ENCODE measurements at places on chromosomes 12 and 14. TPM values are rescaled to one million over a fixed set of nuclear protein-coding genes. Genes with fewer than 3 reads are reported as not detected.

DNA sequence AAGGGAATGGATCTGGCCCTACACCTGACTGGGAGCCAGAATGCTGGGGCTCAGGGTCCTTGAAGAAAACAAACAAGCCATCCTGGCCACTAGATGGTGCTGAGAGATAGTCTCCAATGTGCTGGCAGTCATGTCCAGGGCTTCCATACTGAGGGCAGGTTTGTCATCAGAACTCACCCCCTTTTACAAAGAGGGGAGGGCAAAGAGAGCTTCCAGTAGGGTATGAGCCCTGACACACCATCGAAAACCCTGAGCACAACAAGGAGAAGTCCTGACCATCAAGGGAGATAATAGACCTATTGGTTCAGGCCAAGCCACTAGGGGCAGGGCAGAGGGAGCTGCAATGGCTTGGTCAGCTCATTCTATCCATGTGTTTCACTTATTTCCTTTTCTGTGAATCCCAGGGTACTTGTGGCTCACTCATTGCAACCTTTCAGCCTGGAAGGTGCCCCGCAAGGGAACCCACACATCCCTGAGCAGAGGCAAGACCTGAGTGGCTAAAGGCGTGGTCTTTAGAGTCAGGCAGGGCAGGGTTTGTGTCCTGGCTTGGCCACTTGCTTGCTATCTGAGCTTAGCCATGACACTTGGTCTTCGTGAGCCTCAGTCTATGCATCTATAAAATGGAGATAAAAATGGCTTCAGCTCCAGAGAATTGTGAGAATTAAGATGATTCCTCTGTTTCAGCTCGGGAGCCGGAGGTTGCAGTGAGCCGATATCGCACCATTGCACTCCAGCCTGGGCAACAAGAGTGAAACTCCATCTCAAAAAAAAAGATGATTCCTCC lies 6.2 kb upstream of the PLEKHH1 start:
- peak; percentile 20 for DNase-seq

DNA sequence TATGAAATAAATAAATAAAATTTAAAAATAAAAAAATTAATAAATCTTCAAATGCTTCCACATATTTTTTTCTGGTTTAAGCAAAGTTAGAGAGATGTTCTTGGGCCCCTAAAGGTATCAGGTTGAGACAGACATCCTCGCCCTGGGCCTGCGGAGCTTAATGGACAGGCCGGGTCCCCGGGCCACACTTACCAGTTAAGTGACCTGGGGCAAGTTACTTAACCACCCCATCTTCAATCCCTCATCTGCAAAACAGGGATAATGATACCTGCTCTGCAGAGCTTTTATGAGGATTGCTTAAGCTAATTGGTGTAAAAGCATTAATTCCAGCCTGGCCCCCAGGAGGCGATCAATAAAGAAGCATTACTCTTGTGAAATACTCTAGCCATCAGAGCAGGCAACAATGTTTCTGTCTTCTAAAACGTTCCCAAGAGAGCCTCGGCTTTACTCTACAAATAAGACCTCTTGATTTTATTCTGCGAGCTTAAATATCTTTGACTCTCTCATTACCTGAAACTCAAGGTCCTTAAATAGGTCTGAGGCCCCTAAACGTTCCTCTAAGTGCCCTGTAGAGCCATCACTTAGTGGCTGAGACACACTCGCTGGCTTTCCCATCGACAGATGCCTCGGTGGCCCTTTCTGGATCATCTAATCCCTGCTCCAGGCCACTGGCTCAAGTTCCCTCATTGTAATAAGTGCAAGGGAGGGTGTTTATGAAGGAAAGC lies 81.1 kb upstream of the DIO3 start:
- no peak for DNase-seq

GRCh38 chr14:83007641-83008225 lies 1474.1 kb upstream of the SEL1L start:
- DNase-seq, result no peak

- DNase-seq, result no peak
Measured at GRCh38 chr12:52600071-52600470, 1.2 kb downstream of the KRT72 start.

GRCh38 chr12:81779216-81779615 lies 20.1 kb upstream of the PPFIA2 start:
- DNase-seq, result no peak

The FAM186B gene
- polyA plus RNA-seq, result 3.0 TPM

DNA sequence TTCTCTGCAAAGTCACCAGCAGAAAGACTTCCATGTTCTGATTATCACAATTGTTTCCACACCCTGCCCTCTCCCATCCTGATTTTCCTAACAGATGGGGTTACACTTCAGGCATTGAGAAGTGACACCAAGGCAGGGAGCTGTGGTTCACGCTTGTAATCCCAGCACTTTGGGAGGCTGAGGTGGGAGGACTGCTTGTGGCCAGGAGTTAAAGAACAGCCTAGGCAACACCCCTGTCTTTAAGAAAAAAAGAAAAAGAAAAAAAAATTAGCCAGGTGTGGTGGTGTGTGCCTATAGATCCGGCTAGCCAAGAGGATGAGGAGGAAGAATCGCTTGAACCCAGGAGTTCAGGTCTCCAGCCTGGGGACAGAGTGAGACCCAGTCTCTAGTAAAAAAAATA lies 5.2 kb downstream of the PPP1CC start:
- DNase-seq, result no peak

GRCh38 chr14:100780646-100781355 lies 45.1 kb upstream of the MEG3 start:
- no peak for DNase-seq

DNA sequence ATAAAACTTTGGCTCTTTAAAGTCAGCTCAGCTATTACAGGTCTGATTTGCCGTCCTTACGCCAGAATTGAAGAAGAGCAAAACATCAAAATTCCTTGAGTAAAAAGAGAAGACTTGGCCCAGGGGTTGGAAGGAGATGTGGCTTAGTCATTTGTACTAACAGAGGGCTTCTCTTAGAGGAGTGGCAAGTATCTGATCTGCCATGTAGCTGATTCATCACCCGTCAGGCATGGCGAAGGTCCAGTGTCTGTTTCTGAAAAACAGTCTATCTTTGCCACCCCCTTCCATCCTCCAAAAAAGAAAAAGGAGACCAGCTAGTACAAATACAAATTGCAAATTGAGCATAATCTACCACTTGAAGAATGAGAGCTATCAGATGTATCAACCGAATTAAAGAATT lies 91.9 kb downstream of the RAD52 start:
- DNase-seq, result no peak

The CLECL1 gene
- polyA plus RNA-seq, result 0.32 TPM

DNA sequence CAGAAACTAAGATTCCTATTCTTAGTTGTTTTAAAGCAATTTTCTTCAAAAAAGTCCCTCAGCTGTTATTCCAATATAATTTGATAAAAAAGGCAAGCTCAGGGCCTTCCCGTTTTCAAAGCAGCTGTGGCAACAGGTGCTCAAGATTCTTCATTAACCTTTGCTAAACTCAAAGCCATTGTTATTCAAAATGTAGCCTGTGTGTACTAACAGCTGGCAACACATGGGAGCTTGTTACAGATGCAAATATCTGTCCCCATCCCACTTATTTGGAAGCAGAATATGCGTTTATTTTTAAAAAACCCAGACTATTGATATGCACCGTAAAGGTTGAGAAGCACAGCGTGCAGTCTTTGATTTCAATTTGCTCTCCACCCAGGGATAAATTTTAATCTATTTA lies 210.4 kb upstream of the SYT10 start:
- DNase-seq, result no peak

The KRT82 gene
- polyA plus RNA-seq, result not detected

The PDE3A gene
- 24.5 TPM for polyA plus RNA-seq

The MYF6 gene
- polyA plus RNA-seq, result 0.12 TPM

DNA sequence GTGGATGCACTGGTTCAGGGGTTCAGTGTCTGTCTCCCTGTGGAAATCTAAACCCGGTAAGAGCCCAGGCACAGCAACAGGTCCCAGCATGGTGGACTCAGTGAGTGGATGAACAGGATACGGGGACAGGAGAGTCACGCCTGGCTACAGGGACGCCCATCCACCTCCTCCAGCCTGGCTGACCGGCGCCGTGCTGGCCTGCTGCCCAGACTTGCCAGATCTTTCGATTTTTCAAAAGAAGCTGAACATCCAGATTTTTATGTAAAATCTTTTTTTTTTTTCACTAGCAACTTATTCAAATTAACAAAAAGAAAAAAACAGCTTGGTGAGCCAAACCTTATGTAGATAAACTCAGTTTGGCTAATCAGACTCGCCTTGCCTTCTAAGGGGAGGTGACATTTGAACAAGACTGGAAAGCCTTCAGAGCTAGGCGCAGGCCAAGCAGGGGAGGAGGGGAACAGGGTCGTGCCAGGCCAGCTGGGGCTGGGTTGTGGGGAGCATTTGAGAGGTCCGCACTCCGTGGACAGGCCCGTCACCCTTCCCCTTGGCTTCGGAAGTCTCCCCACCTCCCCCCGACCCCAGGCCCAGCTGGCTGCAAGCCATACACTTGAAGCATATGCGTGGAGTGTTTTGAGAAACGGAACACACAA lies 87.8 kb upstream of the NCOR2 start:
- peak; percentile 37 for DNase-seq

GRCh38 chr12:104291867-104292524 lies 11.5 kb upstream of the EID3 start:
- no peak for DNase-seq

The ITGB7 gene
- polyA plus RNA-seq, result 1.5 TPM

- DNase-seq, result no peak
Measured at GRCh38 chr12:92955997-92956663, 27.0 kb upstream of the EEA1 start.

- DNase-seq, result no peak
Measured at GRCh38 chr12:26632756-26633155, 200.2 kb downstream of the ITPR2 start.

The MGAT4C gene
- polyA plus RNA-seq, result 0.82 TPM

- DNase-seq, result no peak
Measured at GRCh38 chr14:100773331-100774163, 46.9 kb downstream of the DLK1 start.

- DNase-seq, result no peak
Measured at GRCh38 chr14:91058042-91058581, 2.3 kb downstream of the RPS6KA5 start.

The TTC8 gene
- 35.9 TPM for polyA plus RNA-seq

The KRT8 gene
- polyA plus RNA-seq, result 204 TPM

GRCh38 chr14:39102265-39102968 lies 618 bp downstream of the SEC23A start:
- peak; percentile 45 for DNase-seq

The MYH6 gene
- polyA plus RNA-seq, result 0.20 TPM

GRCh38 chr14:23119363-23120327 lies 590 bp upstream of the CEBPE start:
- DNase-seq, result no peak

DNA sequence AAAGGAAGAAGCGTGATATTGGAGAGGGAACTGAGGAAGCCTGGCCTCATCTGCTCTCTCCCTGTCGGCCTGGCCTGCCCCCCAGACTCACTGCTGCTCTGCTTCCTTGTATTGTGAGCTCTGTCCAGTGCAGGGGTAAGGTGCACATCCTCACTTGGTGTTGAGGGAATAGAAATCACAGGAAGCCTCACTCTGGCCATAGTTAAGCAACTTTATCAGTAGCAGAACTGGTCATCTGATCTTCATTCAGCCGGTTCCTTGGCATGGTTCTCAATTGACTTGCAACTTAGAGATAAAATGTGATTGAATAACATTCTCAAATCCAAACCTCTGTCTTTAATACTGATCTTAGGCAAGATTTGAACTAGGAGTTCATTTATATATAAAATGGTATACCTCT lies 11.5 kb upstream of the CCDC175 start:
- no peak for DNase-seq

- no peak for DNase-seq
Measured at GRCh38 chr14:69712599-69713088, 54.3 kb upstream of the SRSF5 start.

DNA sequence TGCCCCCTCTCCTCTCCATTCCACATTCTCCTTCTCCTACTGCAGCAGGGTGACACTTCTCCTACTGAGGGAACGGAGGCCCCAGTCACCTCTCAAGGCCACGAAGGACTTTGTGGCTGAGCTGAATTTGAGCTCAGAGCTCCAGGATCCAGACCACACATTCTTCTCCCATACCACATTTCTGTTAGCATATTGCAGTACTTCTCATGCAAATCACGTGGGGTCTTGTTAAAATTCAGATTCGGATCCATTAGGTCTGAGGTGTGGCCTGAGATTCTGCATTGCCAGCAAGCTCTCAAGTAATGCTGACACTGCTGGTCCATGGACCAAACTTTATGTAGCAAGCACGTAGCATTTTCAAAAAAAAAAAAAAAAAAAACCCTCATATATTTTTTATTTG lies 9.6 kb upstream of the IFI27L2 start:
- DNase-seq, result no peak

- DNase-seq, result no peak
Measured at GRCh38 chr14:53902307-53902706, 54.3 kb downstream of the BMP4 start.

The EID3 gene
- polyA plus RNA-seq, result 4.1 TPM
